ENCODE measurements at places on chromosomes 11 and 22.
A peak's percentile ranks its signal among the peaks of the same experiment; 100 is the strongest.

DNA sequence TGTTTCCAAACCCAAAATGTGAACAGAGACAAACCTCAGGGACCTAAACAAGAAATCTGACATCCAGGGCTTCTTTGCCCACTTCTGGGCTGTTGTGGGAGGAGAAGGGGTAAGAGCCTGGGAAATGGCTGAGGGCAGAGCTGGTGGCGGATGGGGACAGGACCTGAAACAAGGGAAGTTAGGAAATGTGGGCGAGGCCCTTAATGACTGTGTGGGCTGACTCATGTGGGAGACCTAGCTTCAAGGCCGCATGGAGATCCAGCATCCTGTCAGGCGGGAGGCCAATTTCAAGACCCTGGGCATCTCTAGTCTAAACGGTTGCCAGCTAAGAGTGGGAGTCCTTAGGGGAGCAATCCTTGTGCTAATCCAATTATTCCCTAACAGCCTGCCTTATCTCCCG lies 2.1 kb upstream of the OAF start:
- DNase-seq, result peak; percentile 52

DNA sequence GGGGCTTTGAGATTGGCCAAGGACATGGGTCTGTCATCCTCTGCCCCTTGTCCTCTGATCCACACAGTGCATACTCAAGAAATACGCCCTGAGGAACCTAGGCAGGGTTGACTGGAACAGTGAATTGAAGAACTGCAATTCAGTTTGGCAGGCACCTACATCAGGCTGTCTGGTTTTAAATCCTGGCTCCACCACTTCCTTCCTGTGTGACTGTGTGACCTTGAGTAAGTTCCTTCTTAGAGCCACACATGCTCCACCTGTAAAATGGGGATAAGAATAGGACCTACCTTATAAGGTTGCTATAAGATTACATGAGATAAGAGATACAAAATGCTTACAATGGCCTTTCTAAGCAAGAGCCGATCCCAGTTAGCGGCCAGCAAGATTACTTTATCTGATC lies 15.8 kb upstream of the TCF20 start:
- no peak for DNase-seq

GRCh38 chr11:67302571-67303131 lies 679 bp upstream of the SSH3 start:
- no peak for DNase-seq

DNA sequence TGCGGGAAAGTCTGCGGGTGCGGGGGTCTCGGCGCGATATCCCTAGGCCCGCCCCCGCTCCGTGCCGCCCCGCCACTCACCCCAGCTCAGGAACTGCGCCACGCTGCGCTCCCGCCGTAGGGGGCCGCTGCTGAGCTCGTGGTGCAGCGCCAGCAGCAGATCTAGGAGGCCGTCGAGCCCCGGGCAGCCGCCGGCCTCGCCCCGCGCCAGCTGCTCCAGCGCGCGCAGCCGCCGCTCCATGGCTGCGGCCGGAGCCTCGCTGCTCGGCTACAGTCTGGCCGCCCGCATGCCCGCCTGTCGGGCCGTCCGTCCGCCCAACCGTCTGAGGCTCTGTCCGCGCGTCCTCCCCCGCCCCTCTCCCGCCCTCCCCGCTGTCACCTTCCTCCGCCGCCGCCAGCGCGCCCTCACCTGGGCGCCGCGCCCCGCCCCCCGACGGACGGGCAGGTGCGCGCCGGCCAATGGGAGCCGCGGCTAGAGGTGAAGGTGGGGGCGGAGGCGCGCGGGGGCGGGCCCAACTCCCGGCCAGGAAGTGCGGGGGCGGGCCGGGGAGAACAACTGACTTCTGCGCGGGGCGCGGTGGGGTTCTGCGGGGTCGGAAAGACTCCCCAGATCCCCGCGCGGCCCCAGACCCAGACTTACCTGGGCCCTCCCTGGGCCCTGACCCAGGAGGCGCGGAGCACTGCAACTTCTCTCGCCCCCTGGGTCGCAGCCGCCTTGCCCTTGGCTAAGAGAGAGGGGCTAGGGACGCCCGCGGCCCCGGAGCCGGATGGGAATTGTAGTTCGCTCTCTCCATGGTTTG lies at the start of gene CDC42BPG:
CDC42BPG (minus strand) TSS at position 324 of the 799 bp plus-strand sequence; CDS start at position 240, 84 bp downstream.
- peak; percentile 84 for DNase-seq

GRCh38 chr22:37258753-37259401 lies 14.8 kb upstream of the RAC2 start:
- DNase-seq, result no peak

DNA sequence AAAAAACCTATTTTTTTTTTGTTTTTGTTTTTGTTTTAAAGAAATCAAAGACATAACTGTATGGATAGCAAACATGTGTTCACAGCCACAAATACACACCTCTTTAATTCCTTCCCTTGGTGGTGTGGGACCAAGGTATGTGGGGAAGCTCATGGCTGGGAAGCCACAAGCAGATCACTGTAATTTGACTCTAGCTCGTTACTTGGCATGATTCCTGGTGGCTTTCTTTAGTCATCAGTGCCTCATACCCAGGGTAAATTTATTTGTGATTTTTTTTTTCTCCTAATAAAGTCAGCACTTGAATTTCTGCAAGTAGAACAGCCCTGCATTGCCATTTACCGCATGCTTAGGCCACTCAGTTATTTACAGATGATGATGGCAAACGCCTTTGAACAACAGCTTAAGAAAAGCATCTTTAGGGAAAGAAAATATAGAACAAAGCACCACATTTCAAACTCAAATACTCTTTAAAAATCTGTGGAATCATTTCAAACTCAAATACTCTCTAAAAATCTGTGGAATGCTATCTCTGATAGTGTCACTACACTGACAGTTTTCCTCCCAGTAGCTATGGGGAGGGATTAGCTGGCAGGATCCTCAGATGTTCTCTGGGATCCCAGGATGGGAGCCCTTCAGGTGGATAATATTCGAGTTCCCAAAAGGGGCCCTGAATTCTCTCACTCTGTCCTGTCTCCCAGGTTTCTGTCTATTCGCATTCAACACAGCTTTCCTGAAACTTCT lies 687.2 kb downstream of the OPCML start:
- DNase-seq, result peak; percentile 90

All from adipocyte (in vitro differentiated cells).